ENCODE measurements at places on chromosomes 7 and 10.

- DNase-seq: no peak
These were observed 43.2 kb downstream of the PTPRZ1 start for GRCh38 chr7:121916211-121916610.

- no peak for DNase-seq
These were observed 32.3 kb downstream of the SMURF1 start for GRCh38 chr7:99111591-99111990.

- DNase-seq: no peak
These were observed 719.0 kb downstream of the GRM8 start for GRCh38 chr7:126533715-126534114.

DNA sequence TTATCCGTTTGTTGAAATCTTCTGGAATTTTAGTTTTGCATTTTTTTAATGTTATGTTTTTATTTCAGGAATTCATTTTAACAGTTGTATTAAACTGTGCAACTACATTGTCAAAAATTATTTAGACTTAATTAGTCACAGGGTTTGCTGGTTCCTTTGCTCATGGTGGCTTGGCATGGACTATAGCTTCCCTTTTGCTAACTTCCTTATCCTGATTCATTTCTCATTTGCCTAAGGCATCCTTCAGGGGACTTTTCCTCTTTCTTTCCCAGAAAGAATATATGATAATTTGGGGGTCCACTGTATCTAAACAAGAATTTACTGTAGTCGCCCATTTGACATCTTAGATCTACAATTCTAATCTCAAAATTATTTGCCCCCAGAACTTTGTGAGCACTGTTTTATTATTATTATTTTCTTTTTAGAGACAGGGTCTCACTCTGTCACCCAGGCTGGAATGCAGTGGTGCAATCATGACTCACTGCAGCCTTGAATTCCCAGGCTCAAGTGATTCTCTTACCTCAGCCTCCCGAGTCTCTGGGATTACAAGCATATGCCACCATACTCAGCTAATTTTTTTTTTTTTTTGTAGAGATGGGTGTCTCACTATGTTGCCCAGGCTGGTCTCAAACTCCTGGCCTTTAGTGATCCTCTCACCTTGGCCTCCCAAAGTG, 13.9 kb downstream of the FIGNL1 start:
- DNase-seq: no peak

GRCh38 chr10:110775406-110775805, 96.3 kb upstream of the PDCD4 start:
- DNase-seq: no peak

GRCh38 chr7:134293002-134293740, 23.6 kb downstream of the SLC35B4 start:
- no peak for DNase-seq

- DNase-seq: no peak
These were observed 417.3 kb downstream of the RPS24 start for GRCh38 chr10:78450807-78451485.

GRCh38 chr7:44306606-44307005, 18.8 kb downstream of the CAMK2B start:
- DNase-seq: no peak

DNA sequence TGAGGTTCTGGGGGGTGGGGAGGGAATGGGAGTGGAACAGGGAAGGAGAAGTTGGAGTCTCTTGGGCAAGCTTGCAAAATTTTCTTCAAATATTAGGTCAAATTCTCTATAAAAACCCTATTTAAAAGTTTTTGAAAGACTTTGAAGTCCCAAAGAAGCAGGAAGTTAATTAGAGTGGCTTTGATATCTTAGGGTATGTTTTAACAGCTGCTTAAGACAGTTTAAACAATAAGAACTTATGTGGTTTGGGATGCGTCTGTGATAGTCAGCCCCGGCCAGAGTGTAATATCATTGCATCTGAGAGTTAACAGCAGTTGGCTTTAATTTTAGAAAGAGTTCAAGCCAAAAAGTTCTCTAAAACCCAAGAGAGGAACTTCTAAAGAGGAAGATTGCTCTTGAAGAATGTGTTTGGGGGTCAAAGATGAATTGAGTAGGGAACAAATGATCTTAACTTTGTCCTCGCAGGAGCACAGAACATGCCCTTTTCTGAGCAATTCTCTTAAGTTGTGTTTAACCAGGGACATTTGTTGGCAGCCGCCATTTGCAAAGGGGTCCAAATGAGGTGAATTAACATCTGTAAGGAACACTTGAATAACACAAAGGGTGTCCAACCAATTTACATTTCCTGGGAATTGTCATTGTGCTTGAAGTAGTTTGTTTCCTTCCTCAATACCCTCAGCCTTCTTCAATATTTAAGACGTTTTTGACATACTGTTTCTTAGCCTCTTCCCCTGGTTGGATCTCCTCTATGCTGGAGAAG, 182.4 kb downstream of the PTEN start:
- DNase-seq: no peak

DNA sequence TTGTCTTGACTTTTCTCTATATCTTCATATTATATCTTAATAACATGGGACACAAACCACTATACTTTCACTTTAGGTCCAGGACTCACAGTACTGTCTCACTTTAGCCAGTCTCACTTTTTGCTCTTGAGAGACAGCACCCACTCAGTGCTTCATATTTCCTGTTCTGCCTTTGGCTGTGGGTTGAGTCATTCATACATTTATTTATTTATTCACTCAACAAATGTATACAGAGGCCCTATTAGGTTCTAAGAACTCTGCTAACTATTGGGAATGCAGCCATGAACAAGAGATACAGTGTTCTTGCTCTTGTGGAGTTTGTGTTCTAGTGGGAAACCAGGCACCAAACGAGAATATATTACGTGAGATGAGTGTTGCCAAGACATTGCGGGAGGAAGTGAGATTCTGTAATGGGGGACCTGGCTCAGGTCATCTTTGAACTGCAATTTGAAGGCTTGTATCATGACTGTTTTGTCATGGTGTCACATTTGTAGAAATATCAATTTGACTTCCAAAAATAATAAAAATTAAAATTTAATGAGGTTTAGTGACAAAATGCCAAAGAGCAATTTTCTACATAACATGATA, 190.1 kb downstream of the SDHAF3 start:
- no peak for DNase-seq

DNA sequence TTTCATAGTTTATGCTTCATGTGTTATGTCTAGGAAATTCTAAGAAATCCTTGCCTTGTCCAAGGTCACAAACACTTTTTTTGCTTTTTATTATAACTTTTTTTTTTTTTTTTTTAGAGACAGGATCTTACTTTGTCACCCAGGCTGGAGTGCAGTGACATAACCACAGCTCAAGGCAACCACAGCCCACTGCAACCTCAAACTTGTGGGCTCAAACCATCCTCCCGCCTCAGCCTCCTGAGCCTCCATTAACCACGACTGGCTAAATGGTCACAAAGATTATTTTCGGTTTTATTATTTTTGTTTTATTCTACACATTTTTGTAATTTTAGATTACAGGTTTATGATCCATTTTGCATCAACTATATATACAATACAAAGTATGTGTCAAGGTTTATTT, 7.1 kb upstream of the FAM204A start:
- DNase-seq: no peak

- no peak for DNase-seq
These were observed 207.1 kb upstream of the NFE2L3 start for GRCh38 chr7:25944777-25945515.

DNA sequence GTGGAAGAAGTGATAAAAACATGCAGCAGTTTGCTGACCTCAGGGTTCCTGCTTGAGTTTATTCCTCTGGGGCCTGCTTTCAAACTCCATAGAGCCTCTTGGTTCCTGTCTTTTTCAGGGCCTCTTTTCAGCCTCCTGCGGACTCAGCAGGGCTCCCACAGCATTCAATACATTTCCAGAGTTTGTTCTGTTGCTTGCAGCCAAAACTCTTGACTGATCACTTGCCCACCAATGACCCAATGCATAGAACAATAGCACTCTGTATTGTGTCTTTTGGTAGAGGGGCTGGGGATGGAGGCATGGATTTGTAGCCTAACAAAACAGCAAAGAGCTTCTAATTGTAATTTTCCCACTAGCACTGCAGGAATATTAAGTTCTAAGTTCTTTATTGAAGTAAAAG, 50.8 kb upstream of the CREB5 start:
- no peak for DNase-seq

- no peak for DNase-seq
These were observed 1174.9 kb upstream of the AUTS2 start for GRCh38 chr7:68423356-68423755.

DNA sequence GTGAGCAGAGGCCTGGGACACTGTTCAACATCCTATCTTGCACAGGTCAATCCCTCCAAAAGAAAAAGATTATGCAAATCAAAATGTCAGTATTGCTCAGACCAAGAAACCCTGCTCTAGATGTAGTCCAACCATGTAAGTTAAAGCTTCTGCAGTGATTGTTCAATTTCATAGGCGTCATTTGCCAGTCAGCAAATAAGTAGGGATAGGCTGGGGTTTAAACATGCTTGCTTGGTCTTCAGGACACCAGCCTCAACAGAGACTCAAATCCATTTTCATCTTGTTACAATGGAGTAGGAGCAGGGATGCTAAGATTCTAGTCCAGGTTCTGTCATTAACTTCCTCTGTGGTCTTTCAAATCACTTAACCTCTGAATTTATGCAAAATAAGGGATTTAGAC, 89.1 kb downstream of the NRP1 start:
- no peak for DNase-seq

DNA sequence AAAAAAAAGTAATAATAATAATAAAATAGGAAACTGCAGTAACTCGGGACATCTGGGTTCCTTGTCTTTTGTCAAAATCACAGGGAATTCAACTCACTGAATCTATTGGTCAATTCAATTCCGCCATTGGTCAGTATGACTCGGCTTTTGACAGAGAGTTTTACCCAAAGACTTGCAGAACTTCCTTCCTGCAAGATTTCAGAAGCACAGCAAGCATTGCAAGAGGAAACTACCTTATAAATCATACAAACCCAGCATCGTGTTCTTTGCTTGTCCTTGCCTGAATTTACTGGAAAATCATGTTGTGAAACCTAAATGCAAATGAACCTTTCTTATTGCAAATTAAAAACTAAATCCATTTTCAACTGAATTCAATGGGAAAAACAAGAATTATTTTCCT, 15.5 kb downstream of the KLF6 start:
- no peak for DNase-seq

DNA sequence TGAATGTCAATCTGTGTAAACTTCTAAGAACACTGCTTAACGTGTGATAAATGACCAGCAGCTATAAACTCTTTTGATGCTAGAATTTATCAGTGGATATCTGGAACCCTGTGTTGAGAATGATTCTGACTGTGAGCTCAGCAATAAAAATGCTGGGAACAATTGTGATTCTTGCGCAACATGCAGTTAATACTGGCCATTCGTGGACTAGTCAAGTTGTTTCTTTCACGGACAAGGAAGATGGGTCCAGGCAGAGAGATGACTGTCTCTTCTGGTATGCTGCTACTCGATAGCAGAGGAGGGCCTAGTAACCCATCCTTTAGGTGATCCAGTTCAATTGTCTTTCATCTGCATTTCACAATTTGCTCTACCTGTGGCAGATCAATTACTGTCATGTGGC, 394.8 kb upstream of the IGFBP3 start:
- no peak for DNase-seq

DNA sequence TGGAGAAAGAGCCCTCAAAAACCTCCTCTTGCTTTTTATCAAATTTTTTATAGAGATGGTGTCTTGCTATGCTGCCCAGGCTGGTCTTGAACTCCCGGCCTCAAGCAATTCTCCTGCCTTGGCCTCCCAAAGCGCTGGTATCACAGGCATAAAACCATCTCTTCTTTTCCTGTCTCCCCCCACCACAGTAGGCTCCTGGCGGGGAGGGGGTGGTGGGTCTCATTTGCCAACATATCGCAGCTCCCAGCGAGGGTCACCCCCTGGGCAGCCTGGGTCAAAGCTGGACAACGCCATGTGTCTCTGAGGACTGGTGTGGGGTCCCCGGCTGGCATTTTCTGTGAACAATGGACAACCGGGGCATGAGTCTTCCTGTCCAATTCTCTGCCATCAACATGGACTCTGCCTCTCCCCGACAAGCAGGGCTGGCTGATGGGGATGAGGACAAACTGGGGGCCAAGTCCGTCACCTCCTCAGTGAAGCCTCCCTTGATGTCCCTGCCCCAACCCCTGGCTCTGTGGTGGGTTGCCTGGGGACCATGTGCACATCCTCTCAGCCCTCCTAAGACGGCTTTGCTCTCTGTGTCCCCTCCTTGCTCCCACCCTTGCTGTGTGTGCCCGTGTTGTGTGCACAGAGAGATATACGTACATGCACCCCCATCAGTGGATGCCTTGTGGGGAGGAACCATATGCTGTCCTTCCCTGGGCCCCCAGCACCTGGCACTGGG, 86.4 kb upstream of the GNA12 start:
- peak; percentile 17 for DNase-seq

GRCh38 chr10:21517134-21518031, 8.1 kb downstream of the SKIDA1 start:
- DNase-seq: peak; percentile 49

GRCh38 chr10:17586821-17587234, 30.3 kb downstream of the HACD1 start:
- DNase-seq: no peak

GRCh38 chr10:129023082-129023481, 444.0 kb upstream of the MGMT start:
- no peak for DNase-seq

Measured in activated naive CD4-positive, alpha-beta T cell treated with anti-CD3 and anti-CD28 coated beads, Interleukin-2, amount 10 ng/mL, durations not matched to agents 7 days and 5 days (primary cell).